ENCODE measurements at places on chromosomes 6 and 20.

- DNase-seq: no peak
These were observed 26.7 kb upstream of the YWHAB start for GRCh38 chr20:44858606-44859360.

DNA sequence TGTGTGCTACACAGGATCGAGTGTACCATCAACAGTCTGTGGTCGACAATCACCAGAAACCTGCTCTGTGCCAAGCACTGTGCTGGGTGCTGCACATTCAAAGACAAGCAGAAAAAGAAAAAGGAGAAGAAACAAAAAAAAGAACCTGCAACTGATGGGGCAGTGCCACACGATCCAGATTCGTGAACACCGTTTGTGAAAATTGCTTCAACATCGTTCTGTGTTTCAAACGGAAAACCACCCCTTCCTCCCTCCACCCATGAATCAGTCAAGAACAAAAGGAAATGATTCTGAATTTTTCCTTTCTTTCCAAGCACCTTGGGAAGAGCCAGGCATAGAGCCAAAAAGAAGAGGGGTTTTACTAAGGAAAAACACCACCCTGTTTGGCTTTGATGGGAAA lies 129.2 kb upstream of the ARID1B start:
- DNase-seq: no peak

DNA sequence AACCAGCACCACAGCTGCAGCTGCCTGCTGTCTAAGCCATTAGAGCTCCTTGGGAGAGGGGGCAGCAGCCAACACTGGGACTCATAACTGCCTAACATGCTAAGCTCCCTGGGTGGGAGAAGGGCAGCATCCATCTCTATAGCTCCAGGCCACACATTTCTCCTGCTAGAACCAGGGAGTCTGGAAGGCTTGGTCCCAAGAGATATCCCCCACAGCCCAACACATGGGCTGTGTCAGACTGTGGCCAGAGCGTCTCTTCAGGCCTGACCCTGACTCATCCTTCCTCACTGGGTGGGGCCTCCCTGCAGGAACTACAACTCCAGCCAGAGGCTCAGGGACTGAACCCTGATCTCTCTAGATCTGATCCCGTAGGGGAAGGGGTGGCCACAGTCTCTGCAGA lies 411.1 kb downstream of the HDGFL1 start:
- DNase-seq: no peak

DNA sequence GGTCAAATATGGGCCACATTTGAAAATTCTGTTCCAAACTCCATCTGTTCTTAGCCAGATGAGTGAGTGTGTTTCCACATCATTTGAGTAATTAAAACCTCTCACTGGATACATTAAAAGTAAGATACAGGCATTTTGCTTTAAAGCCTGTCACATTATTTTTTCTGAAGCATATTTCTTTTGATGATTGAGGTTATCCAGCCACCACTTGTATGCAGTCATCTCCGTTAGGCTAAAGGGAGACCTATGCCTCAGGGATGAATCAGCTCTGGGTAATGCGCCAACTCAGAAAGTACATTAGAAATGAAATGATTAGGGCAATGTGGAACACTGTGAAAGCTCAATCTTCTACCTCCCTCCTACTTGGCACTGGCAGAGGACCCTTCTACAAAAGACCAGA lies 90.7 kb downstream of the SNAP25 start:
- DNase-seq: no peak

DNA sequence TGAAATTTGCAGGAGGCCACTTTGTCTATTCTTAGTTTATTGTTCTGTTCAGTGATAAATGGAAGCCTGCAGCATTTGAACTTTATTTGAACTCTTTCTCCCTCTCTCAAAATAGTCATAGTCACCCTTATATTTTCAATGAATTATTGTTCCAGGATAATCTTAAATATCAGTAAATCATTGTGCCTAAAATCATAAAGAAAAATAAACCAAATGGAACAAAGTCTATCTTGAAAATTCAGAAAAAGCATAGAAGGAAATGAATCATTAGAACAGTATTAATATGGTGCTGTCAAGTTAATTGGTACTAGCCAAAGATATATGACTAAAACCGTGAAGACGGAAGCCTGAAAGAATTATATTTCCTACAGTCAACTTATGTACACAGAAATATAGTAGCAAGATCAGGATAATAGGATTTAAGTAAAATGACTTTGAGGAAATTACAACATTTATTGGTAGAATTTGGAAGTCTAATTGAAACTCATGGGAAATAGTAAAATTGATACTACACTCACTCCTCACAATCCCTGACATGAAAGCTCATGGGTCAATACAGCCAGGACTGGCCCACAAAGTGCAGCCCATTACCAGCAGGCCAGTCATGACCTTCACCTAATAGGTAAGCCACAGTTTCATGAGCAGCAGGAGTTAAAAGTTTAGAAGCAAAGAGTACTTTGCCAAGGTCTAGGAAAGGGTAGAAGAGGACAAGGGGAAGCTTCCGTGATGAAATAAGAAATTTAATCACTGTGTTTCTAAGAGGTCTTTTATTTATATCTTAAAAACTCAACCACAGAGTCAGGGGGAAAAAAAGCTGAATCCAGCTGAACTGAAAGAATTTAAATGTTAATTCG lies 119.9 kb upstream of the ENPP5 start:
- DNase-seq: no peak

Measured in activated naive CD4-positive, alpha-beta T cell (primary cell).